ENCODE measurements at places on chromosomes 3 and 15.

- peak; percentile 42 for DNase-seq
Measured at GRCh38 chr3:8324747-8325146, 176.9 kb upstream of the LMCD1 start.

GRCh38 chr3:53834429-53835095, 11.7 kb downstream of the CHDH start:
- DNase-seq, result no peak

DNA sequence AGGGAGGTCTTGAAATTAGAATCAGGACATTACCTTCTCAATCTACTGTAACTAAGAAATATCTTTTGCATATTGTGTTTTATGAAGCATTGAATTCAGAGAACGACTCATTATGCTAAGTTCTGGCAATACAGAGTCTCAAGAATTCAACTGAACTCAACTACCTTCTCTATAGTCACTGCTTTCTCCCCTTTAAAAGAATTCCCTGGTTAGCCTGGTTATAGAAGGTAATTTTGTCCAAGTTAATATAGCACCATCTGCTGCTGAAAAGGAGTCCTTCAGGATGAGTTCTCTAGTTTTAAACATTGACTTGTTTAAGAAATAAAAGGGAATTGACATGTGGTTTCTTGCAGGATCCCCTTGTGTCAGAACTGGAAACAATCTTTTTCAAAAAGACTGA, 60.2 kb downstream of the IL16 start:
- no peak for DNase-seq

GRCh38 chr15:90174140-90174875, 26.8 kb upstream of the SEMA4B start:
- DNase-seq, result no peak

DNA sequence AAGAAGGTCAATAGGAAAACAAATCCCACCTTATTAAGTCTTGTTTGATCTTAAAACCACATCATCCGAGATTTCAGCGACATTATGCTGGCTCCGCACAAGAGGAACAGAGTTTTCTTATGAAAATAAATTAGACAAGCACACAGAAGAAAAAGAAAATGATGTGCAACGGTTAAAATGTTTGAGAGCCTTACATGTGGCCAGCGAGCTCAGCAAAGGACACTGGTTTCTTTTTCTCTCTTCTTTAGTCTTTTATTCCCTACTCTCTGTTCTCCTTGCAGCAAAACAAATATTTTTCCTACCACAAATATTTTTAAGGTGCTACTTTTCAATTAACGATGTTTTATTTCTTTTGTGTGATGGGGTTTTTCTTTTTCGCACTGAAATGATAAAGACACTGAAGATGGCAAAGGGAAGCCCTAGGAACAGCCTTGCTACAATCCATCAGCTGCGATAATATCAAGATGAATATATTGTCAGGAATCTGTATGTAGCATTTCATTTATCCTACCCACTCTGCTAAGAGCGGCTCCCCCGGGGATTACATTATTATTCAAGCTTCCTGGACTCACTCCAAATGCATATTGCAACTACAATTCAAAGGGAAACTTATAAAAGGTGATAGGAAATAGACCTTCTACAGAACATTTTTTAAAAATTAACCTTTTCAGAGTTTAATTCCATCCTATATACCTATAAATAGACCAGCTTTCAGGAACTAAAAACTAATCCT, 72.9 kb downstream of the ANXA2 start:
- no peak for DNase-seq

GRCh38 chr3:116048991-116049390, 396.3 kb downstream of the LSAMP start:
- DNase-seq, result no peak

- no peak for DNase-seq
Measured at GRCh38 chr3:64209866-64210621, 15.2 kb downstream of the PRICKLE2 start.

- no peak for DNase-seq
Measured at GRCh38 chr3:27596334-27596841, 112.2 kb upstream of the SLC4A7 start.

DNA sequence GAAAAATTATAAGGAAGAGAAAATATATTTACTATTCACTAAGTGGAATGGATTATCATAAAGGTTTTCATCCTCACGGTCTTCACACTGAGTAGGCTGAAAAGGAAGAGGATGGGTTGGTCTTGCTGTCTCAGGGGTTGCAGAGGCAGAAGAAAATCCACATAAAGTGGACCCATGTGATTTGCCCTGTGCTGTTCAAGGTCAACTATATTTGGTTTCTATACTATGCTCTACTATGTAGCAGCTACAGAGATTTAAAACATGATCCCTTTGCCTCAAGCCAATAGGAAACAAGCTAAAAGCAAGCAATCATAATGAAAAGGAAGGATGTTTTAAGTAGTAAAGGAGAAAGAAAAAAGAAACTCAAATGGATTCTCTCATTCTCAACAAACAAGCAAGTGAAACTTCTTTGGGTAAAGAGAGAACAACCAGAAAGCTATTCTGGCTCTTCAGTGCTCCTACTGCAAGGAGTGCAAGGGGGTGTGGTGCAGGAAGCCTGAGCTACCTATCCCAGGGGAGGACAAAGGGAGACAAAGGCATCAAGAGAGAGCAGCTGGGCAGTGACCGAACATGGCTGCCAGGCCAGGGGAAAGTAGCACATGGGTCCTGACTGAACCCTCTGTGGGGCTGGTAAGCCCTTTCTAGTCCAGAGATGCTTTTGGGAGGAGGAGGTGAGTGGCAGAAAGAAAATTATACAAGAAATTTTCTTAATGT, 35.9 kb downstream of the SFMBT1 start:
- no peak for DNase-seq

GRCh38 chr3:124777762-124778470, 47.7 kb downstream of the UMPS start:
- no peak for DNase-seq

DNA sequence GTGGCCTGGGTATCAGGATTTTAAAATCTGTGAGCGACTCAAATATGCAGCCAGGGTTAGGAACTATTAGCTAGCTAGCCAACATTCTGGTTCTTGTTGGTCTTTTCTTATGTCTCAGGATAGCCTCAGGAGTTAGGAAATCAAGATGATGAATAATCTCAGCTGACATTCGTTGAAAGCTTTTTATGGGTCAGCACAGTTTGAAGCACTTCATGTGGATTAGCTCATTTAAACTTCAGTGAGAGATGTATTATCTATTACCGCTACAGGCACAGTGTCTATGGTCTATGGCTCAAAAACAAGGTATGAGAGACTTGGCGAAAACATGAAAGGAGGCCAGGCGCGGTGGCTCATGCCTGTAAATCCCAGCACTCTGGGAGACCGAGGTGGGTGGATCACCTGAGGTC, 187.5 kb upstream of the THRB start:
- DNase-seq, result no peak

DNA sequence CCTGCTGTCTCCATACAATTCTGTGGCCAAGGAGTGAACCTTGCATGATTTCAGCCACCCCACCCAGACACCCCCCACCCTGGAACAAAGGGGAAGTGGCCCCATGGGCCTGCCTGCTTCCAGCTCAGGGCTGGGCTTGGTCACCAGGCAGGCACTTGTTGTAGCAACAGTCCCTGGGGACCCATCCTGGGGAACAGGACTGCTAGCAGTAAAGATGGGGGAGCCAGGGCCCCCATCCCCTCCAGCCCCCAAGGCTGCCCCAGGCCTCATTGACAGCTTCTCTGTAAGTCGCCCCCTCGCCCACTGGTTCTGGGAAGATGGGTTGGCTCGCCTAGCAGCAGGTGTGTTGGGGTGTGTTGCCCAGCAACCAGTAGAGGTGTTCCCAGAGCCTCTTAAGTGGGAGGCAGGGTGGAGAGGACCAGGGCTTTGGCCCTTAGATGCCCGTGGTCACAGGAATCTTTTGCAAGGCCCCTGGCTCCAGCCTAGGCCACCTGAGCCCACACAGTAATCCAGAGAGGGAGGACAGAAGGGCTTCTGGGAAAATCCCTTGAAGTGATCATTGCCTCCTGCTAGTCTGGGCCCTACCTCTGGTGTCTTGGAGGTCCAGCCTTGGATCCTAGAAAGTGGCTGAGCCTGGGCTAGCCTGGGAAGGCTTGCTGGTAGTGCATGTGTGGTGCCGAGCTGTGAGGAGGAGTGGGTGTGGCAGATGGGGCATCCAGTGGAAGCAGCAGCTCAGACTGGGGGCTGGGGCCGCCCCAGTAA, 48.9 kb downstream of the CYP11A1 start:
- DNase-seq, result no peak

- DNase-seq, result no peak
Measured at GRCh38 chr15:89972085-89972484, 29.0 kb upstream of the ZNF710 start.

DNA sequence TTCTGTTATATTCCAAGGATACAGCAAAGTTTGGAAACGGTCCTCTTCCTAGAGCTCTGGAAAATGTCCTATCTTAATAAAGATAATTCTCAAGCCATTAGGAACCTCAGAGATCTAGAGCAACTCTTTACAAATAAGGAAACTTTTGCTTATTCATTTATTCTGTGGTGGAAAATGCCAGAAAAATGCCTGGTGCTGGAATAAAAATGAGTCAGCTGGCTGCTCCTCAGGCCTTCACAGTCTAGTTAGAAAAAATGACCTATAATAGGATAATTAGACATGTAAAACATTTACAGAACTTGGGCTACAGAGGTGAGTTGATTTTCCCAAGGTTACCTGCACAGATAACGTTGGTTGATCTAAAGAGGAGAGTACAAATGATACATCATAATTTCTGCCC, 372.5 kb downstream of the NLGN1 start:
- DNase-seq, result no peak

DNA sequence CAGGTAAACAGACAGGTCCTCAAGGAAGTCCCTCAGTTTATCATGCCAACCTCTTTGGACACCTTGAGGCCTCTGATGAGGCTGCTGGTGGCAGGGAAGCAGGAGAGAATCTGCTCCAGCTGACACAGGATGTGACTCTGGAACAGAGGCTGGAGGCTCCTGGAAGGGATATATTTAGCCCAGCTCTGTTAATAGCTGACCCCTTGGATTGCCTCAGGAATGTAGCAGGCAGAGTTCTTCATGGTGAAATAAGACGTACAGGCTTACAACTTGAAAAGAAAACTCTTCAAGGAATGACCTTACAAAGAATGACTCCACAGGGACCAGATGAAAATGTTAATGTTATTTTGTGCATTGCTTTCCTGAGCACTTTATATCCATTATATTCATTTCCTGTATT, 90.5 kb downstream of the AQP9 start:
- no peak for DNase-seq

DNA sequence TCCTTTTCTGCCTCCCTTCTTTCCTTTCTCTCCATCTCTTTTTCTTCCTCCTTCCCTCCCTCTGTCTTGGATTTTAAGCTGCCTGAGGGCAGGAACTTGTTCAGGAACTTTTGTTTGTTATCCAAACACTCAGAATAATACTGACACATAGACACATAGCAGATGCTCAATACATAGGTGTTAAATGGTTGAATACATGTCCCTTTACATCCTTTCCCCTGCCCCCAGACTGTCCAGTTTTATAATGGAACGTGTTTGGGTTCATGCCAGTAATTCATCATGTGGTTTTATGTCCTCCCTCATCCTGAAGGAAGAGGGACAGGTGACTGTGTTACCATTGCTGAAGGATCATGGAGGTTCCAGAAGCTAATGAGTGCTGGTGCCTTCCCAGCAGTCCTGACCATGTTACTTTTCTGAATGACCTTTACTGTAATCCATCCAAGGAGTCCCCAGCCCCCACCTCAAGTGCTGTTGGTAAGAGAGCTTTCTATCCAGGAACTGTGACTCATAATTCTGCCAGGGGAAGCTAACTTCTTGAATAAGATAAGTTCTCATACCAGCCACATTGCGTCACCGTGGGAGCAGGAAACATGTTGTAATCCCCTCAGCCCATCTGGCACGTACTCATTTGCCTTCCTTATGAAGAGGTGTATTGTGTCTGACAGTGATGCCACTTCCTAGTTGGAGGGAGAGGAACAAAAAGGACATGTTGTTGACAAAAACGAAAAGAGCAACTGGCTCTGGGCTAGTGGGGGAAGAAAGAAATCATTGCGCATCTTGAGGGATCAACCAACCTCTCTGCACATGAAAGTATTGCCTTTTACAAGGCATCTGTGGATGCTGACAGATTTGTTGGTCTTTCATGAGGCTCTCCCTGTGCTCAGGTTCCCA, 52.4 kb downstream of the IL1RAP start:
- DNase-seq, result no peak

DNA sequence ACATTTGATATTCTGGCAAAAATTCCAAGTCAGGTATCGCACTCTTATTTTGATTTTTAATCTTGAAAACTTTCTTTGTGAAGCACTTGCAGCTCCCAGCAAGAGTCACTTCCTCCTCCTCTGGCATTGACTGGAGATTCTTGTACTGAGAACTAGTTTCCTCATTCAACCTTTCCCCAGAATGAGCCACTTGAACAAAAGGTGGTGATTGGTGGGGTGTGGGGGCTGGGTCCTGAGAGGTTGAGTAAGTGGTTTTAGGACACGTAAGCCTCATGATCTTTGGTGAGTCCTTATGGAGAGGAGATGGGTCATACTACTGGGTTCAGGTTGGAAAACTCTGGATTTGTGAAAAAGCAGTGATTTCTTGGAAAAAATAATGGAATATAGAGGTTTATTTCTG, 32.3 kb upstream of the ONECUT1 start:
- no peak for DNase-seq

DNA sequence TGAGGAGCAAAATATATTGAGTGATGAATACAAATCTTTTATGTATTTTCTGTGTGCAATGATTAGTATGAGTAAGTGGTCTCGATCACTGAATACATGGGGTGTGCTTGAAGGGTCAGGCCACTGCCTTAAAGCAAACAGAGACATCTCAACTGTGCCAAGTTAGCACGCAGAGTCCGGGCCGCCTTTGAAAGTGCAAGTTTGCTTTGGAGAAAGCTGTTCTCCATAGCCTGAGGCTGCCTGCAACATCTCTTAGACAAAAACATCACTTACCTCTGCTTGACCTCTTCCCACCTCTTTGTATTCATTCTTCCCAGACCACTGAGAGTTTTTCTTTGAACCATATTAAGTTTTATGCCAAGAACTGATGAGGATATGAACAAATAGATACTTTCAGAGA, 267.0 kb downstream of the ZBTB20 start:
- DNase-seq, result no peak

DNA sequence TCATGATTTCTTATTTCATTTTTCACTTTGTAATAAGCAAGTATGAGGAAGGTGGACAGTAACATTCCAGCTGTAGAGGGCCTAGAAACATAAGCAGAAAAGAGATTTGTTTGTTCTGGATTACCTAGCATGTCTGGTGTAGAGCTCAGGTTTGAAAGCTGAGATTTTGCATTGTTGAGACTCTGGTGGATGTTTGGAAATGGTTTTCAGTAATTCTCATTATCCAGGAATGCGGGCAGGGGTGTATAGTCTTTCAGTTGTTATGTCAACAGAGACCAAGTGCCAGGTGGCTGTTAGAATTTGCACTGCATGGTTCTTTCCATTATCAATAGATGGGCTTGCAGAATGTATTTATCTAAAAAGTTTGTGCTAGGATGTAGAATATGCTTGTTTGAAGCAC, 10.9 kb downstream of the GPD1L start:
- no peak for DNase-seq

DNA sequence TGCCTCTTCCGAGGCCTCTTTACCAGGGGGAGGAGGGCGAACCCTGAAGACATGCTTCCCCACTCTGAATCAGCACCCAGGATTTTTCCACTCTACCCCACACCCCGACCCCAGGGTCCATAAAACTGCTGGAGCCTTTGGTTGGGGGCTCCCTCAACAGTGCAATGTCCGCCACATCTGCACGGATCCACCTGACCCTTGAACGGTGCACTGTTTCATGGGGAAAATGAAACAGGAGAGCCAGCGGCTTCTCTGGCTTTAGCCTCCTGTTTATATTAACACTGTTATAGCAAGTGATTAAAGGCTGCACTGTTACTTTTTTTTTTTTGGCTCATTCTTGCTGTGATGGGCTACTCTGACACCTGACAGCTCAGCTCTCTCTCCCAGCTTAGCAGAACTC, 124.1 kb upstream of the DLG1 start:
- DNase-seq, result no peak

- DNase-seq, result no peak
Measured at GRCh38 chr3:95277613-95278012, 1214.8 kb downstream of the NSUN3 start.
